Vein endothelial cell (primary cell): ENCODE measurements at places on chromosomes 16 and 17. TPM values are rescaled to one million over a fixed set of nuclear protein-coding genes. Genes with fewer than 3 reads are reported as not detected.

KRT25 gene
- not detected in 2 replicates for total RNA-seq

CNEP1R1 gene
- total RNA-seq, result 26.8 and 30.6 TPM in 2 replicates

KRT39 gene
- total RNA-seq, result not detected in 2 replicates

MILR1 gene
- 7.5 and 15.3 TPM in 2 replicates for total RNA-seq

TSR1 gene
- total RNA-seq, result 57.7 and 60.4 TPM in 2 replicates

FOXF1 gene
- total RNA-seq, result 0.19 and 0.65 TPM in 2 replicates

CBFA2T3 gene
- total RNA-seq, result 0.19 TPM in 1 of 2 replicates, not detected in the other

HSF4 gene
- 1.3 and 1.6 TPM in 2 replicates for total RNA-seq

COL1A1 gene
- 9.5 and 38.4 TPM in 2 replicates for total RNA-seq

HSD11B2 gene
- total RNA-seq, result 0.10 and 0.65 TPM in 2 replicates

TBX21 gene
- not detected in 2 replicates for total RNA-seq

SNAI3 gene
- total RNA-seq, result 0.19 and 0.33 TPM in 2 replicates

KCTD13 gene
- total RNA-seq, result 14.7 and 17.0 TPM in 2 replicates

NPIPA8 gene
- 0.19 TPM in 1 of 2 replicates, not detected in the other for total RNA-seq

CACNG1 gene
- total RNA-seq, result not detected in 2 replicates

RPA1 gene
- 17.6 and 25.2 TPM in 2 replicates for total RNA-seq

CLEC19A gene
- not detected in 2 replicates for total RNA-seq

GAS2L2 gene
- total RNA-seq, result not detected in 2 replicates

ZPBP2 gene
- total RNA-seq, result not detected in 2 replicates

LMF1 gene
- 18.9 and 28.8 TPM in 2 replicates for total RNA-seq
